Kidney (tissue), 22 donors: ENCODE measurements at places on chromosomes 7 and 10.

DNA sequence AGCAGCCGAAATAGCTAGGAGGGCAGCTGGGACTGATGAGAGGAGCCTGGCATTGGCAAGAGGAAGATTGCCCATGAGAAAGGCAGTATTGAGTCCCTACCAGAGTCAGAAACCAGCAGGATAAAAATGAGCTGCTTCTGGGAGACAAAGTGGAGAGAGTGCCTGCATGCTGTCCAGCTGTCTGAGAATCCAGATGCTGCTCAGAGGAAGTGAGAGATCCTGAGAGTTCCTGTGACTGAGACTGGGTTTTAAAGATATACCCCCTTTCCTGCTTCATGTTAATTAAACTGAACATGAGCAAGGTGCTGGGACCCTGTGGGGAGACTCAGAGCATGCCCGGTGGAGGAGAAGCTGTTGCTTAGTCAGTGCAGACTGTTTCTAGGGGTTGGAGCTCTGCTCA, 107.5 kb downstream of the KIF20B start:
- DNase-seq = no peak

DNA sequence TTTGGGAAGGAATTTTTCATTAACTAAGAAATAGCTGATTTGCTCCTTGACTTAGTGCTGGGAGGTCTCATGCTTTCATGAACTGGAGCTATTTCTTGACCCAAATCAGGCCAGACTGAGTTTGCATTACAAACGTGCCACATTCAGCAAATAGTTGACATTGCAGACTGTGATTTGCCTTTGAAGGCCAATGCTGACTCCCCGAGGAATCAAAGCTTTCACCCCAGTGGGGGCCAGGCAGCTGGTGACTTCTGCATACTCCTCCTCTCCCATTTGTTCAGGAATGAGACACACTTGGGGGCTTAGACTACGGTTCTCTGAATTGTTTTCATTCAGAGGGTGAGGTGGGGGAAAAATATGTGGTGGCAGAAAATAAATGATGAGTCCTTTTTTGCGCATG, 111.0 kb upstream of the JAZF1 start:
- DNase-seq = no peak

GRCh38 chr10:943334-944033, 12.0 kb upstream of the LARP4B start:
- DNase-seq = no peak

- DNase-seq = no peak
These were observed 111.0 kb downstream of the HTR7 start for GRCh38 chr10:90746829-90747228.

DNA sequence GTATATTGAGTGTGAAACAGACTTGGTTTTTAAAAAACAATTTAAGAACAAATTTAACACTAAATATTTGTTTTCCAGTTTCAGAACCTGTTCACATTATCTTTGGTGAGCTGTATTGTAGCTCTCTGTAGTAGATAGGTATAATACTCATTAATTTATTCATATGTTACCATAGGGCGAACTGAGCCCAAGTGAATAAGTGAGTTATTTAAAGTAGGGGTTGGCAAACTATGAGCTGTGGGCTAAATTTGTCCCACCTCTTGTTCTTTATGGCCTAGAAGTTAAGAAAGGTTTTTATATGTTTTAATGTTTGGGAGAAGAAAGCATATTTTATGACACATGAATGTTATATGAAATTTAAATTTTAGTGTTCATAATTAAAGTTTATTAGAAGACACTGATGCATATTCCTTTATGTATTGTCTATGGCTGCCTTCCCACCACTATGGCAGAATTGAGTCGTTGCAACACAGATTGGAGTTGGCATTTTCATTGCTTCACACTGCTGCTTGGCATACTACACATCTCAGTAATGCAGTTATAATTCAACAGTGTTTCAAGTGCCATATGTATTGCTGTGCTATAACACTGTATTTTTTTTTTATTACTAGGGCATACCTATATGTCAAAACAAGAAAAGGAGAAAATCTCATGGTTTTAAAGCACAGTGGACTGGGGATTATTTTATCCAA, 146.5 kb downstream of the ADK start:
- DNase-seq = no peak

- DNase-seq = no peak
These were observed 1160.8 kb upstream of the LRRTM3 start for GRCh38 chr10:65765006-65765541.
